ENCODE measurements at places on chromosomes 1 and 21.

GRCh38 chr1:24293392-24294227 lies 25.5 kb upstream of the GRHL3 start:
- no peak for DNase-seq

DNA sequence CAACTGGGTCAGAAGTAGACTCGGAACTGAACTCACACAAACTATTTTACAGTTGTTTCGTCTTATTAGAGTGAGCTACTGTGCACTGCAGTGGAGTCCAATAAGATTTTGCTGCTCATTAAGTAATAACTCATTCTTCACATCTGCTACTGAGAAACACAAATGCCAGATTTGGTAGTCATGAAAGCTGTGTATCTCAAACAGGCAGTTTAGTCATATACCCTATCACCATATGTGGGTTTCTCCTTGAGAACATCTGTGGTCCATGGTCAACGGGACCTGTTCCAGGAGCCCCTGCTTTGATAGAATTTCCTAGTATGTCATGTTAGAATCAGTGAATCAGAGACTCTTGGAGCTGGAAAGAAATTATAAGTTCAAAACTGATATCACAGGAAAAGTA lies 60.4 kb downstream of the ALG14 start:
- DNase-seq: no peak

GRCh38 chr1:8285103-8285502 lies 32.8 kb upstream of the SLC45A1 start:
- no peak for DNase-seq

GRCh38 chr1:172948457-172948856 lies 102.3 kb downstream of the TNFSF18 start:
- DNase-seq: no peak

DNA sequence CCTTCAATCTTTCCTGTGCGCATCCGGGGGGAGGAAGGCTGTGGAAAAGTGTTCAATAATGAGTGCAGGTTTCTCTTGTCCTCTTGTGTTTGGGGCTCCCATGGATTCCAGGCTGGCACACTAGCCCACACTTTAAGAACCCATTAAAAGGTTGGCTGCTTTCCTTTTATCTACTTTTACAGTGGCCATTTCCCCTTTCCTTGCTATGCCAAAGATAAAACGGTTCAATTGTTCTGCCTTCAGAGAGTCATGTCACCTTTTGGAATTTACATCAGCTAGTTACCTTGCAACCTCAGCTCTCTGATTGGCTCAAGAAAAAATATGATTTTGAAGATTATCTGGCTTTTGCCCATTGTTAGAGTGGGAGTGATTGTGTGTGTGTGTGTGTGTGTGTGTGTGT lies 182.3 kb downstream of the SDCCAG8 start:
- no peak for DNase-seq

DNA sequence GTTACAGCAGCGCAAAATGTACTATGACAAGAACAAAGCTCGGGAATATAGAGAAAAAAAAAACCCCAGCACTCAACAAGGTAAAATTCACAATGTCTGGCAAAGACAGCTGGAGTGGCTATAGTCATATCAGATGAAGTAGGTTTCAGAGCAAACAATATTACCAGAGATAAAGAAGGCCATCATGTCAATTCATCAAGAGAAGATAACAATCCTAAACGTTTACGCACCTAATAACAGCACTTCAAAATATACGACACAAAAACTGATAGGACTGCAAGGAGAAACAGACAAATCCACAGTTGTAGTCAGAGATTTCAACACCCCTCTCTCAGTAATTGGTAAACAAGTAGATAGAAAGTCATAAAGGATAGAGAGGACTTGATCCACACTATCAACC lies 455.2 kb downstream of the PTPRU start:
- no peak for DNase-seq

- DNase-seq: no peak
These were observed 59.0 kb downstream of the MTR start for GRCh38 chr1:236853921-236854604.

GRCh38 chr1:30273021-30273325 lies 450.4 kb downstream of the MATN1 start:
- no peak for DNase-seq

- peak; percentile 15 for DNase-seq
These were observed 26.2 kb upstream of the C1orf105 start for GRCh38 chr1:172394141-172394751.

DNA sequence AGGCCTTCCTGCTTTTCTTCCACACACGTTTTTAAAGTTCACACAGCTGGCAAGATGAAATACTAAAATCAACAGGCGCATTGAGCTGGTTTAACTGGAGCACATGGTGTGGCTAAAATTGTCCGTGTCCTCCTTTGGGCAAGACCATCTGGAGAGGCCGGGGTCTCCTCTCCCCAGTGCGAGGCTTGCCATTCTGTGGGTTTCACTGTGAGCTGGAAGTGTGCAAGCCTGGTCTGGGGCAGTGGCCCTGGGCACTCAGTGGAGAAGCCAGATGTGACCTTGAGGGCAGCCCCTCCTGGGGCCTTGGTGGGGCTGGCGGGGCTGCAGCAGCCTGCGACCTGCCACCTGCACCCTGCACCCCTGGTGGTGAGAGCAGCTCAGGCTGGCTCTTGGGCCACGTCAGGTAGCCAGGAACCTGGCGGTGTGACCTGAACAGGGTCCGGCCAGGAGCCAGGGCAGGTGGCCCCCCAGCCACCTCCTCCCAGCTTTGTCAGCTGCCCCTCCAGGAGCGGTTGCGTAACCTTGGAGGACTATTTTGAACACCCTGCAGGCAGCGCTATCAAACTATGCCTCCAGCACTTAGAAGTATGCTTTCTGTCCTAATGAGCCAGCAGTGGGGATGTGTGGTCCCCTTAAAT lies 52.4 kb downstream of the SLC37A1 start:
- no peak for DNase-seq

DNA sequence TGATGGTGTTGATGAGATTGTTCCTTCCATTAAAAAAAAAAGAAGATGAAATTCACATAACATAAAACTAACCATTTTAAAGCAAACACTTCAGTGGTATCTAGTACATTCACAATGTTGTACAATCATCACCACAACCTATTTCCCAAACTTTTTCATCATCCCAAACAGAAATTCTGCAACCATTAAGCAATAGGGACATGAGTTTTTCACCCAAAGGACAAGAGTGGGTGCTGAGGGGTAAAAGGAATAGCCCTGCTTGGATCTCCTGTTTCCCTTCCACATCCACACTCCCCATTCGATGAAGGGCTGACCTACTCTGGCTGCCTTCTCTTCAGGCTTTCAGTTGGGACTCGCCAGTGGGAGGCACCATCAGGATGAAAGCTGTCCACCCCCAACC lies 59.3 kb downstream of the SLC9A1 start:
- no peak for DNase-seq

- no peak for DNase-seq
These were observed 737 bp upstream of the SERPINC1 start for GRCh38 chr1:173917635-173918493.

GRCh38 chr1:52876843-52877242 lies 34.3 kb downstream of the ZYG11A start:
- DNase-seq: no peak

DNA sequence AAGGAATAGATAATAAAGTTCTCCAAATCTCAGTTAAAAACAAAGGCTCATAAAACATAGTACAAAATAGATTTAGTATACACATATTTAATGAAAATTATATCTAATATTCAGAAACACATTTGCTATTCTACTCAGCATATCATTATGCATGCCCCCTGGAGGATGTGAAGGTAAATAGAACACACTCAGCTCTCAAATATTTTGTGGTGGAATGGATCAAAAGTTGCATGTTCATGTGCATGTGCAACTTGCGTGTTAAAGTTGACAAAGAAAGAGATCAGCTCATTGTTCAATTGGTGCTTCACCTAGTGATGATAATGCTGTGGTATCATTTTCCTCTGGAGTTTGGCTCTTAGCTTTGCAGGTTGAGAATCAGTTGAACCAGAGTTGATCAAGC lies 4.9 kb upstream of the ZNF644 start:
- DNase-seq: no peak

GRCh38 chr1:220291580-220291979 lies 19.3 kb upstream of the RAB3GAP2 start:
- no peak for DNase-seq

DNA sequence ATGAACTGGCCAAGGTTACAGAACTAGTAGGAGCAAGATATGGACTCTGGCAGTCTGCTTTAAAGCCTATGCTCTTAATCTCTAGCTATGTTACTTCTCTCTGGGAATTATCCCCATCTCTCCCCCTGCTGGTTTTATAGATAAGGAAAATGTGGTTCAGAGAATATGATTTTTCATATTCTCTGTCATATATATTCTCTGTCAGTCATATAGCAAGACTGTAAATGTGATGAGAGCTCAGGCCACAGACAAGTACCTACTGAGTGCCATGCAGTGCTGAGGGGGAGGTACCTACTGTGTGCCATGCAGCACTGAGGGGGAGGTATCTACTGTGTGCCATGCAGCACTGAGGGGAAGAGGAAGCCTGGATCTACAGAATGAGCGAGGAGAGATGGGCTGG lies 220.3 kb upstream of the FGGY start:
- no peak for DNase-seq

DNA sequence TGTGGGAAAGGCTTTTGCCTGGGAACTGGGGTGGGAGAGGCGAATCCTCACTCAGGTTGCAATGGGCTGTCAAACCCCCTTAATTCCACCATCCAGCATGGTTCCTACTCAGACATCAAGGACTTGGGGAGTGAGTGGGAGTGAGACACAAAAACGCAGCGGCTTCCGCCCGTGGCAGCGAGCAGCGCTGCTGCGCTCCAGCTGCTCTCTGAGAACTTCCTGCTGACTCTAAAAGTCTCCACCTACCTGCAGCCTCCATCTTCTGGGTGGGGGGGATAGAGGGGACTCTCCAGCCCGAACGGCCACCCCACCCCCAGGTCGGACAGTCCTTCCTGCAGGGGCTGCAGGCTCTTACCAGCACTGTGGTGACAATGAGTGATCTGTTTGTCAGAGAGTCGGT lies 184.4 kb downstream of the GRIK3 start:
- no peak for DNase-seq

DNA sequence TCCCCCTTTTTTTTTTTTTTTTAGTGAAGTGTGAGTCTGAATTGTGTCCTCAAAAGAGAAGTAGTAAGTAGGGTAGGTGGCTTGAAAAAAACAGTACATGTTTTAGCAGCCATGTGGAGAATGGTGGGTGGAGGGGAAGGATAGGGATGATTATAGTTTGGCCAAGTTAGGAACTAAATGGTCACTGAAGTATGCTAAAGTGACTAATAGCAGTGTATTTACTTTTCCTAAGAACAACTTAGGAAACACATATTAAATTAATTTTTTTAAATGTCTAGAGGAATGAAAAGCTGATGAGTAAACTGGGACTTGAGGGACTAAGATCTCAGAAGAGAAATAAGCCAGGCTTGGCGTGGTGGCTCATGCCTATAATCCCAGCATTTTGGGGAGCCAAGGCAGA lies 55.5 kb downstream of the PLA2G4A start:
- DNase-seq: no peak

GRCh38 chr1:154624746-154625643 lies 17.0 kb upstream of the ADAR start:
- no peak for DNase-seq

DNA sequence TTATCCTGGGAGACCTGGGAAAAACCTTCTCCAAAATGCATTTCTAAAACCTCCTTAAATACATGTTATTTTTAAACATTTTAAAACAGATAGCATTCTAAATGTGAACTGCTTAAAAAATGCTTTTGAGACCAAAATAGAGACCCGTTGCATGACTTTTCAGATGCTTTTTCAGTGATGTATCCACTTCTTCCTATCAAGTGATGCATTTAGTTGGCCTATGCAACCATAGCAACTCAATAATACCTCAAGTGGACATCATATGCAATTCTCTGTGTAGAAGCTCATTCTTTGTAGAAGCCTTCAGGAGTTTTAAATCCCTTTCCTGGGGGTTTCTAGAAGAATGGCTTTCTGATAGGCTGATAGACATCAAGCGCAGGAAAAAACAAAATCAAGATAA lies 94.5 kb upstream of the RAVER2 start:
- no peak for DNase-seq

- no peak for DNase-seq
These were observed 744 bp upstream of the DDX20 start for GRCh38 chr1:111754984-111755330.

DNA sequence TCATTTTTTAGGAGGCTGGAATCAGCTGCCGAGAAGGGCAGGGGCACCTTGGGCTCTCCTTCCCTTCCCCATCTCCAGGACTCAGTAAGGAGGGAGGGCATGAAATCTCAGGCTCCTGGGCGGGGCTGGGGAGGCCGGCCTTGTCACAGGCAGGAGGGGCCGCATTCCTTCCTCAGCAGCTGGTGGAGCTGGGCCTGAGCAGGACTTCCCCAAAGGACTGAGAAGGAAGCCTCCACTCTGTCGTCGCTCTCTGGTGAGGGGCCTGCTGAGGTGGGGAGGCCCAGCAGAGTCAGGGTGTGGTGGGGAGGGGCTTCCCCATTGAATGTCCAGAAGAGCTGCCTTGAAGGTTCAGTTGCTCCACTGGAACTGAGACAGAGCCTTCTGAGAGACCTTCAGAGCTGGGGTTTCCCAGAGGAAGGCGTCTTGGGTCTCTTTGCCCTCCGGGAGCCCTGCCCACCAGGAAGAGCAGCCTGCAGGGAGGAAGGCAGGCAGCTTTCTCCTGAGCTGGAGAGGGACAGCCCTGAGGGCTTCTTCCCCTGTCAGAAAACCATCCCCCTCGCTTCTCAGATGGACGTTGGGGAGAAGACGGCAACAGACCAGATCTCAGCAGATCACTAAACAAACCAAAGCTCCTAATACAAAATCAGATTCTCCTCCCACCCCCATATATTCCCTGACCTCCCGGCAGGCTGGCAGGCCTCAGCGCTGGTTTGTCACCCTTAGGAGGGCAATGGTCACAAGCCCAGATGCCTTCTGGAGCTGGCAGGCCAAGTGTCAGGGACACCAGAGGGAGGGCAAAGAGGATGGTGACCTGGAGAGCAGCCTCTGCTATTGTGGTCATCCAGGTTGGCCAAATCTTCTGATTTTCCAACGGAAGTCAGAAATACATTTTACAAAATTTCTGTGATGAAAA lies 10.7 kb downstream of the KCNA10 start:
- DNase-seq: no peak

DNA sequence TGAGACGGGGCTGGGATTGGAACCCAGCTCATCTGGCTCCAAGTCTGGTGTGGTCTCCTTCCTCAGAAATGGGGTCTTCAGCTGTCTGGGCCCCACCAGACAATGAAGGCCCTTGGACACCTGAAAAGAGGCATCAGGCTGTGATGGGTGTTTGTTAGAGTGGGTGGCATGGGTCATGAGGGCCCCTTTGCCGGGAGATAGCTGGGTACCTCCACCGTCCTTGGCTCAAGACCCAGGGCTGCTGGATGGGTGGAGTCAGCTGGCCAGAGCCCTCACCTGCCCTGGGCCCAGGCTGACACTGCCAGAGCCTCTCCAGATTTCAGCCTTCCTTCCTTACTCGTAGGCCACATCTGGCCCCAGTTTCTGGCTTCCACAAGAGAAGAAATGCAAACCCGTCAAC lies 13.4 kb upstream of the TTC22 start:
- no peak for DNase-seq

- DNase-seq: no peak
These were observed 57.5 kb downstream of the TENT5C start for GRCh38 chr1:117663156-117663902.

DNA sequence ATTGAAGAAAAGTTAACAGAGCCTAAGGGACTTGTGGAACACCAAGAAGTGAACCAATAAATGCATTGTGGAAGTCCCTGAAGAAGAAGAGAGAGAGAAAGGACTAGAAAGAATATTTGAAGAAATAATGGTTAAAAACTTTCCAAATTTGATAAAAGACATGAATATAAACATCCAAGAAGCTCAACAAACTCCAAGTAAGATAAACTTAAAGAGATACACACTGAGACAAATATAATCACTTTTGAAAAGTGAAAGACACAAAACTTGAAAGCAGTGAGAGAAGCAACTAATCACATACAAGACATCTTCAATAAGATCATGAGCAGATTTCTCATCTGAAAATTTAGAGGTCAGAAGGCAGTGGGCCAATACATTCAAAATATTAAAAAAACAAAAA lies 91.2 kb downstream of the MPZL1 start:
- no peak for DNase-seq

Measured in activated CD8-positive, alpha-beta memory T cell treated with anti-CD3 and anti-CD28 coated beads for 48 hours (primary cell).